ENCODE measurements at places on chromosomes 11 and 22.

- DNase-seq: no peak
These were observed 25.4 kb upstream of the MYO18B start for GRCh38 chr22:25716637-25717036.

GRCh38 chr11:85313741-85314140, 313.4 kb downstream of the DLG2 start:
- DNase-seq: no peak

- peak; percentile 9 for DNase-seq
These were observed 165.0 kb upstream of the MTNR1B start for GRCh38 chr11:92804388-92804966.

DNA sequence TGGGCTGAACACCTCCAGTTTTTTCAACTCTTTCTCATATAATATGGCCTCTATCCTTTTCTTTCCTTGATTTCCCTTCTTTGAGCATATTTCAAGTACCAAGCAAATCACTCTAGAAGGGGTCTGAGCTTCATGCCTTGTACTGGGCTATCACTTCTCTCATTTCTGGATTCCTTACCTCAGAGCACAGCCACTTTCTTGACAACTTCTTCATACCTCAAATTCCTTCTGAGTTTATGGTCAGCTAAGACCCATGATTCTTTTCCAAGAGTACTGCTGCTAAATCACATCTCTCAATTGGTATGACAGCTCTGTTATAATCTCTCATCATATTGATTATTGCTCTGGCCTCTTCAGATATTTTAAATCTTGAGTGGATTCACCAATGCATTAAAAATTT, 224.8 kb upstream of the ZBED5 start:
- DNase-seq: no peak

- peak; percentile 68 for DNase-seq
These were observed 816 bp upstream of the PLEKHA7 start for GRCh38 chr11:17014833-17015626.

GRCh38 chr11:69459848-69460539, 21.5 kb upstream of the LINC01488 start:
- DNase-seq: no peak

- DNase-seq: no peak
These were observed 11.7 kb downstream of the MIAT start for GRCh38 chr22:26669060-26669481.

- no peak for DNase-seq
These were observed 2.9 kb downstream of the C1QTNF5 start for GRCh38 chr11:119337581-119338317.

DNA sequence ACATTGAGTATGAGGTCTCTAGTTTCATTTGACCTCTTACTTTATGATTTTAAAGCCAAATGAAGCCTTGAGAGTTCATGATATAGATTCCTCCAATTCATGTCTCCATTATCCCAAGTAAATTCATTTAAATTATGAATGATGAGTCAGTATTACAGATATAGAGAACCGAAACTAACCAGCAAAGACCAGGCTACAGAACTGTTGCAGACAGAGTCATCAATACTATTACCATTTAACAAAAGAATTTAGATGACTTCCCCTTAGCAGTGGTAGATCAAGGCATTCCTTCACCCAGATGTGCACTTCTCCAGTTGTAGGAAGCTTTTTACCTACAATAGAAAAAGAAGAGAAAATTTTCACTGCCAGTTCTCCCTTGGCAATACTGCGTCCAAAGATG, 11.8 kb upstream of the CCDC89 start:
- no peak for DNase-seq

DNA sequence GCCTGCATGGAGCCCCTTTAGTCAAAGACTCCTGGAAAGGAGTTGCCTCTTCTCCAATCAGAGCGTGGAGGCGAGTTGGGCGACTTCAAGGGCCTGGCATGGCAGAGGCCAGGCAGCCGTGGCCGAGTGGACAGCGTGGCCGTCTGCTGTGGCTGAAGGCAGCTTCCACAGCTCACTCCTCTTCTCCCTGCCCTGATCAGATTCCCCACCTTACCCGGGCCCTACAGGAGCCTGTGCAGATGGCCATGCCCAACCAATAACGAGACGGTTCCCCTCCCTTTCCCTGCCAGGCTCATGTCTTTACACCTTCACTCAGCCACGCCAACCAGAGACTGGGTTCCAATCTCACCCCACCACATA, 20.0 kb upstream of the SLC22A12 start:
- DNase-seq: no peak

- DNase-seq: no peak
These were observed 71.5 kb downstream of the SIK3 start for GRCh38 chr11:117026593-117027330.

- peak; percentile 41 for DNase-seq
These were observed 1.4 kb upstream of the OSBPL5 start for GRCh38 chr11:3166268-3167142.

DNA sequence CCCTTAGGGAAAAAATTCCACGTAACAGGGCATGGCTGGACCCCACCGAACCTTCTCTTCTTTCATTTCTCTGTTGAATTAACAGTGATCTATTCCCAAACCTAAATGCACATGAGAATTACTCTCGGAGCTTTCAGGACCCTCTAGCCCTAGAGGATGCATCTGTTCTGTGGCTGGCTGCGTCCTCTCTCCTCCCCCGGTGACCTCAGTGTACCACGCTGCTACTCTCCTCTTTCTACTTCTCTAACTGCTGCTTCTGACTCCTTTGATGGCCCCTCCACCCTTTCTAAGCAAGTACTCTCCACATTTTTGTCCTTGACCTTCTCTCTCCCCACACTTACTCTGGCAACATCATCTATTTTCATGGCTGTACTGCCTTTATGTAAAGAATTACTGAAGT, 12.1 kb upstream of the APOA1 start:
- no peak for DNase-seq

- no peak for DNase-seq
These were observed 3.2 kb downstream of the CTSD start for GRCh38 chr11:1760351-1761109.

- DNase-seq: no peak
These were observed 25.0 kb downstream of the SWAP70 start for GRCh38 chr11:9688716-9689511.

DNA sequence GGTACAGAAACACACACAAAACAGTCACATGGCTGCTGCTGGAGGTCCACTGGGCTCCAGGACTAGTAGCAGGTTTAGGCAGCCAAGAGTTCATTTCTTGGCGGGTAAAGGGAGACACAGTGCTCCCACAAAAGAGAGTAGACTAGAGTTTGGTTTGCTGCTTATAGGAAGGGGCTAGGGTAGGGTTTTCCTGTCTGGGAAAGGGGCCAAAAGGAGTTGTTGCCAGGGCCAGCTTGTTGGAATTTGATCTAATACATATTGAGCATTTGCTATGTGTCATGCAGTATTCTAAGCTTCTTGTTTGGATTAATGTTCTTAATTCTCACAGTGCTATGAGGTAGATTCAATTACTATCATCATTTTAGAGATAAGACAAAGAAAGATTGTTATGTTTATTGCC, 195.1 kb upstream of the PLET1 start:
- DNase-seq: no peak

DNA sequence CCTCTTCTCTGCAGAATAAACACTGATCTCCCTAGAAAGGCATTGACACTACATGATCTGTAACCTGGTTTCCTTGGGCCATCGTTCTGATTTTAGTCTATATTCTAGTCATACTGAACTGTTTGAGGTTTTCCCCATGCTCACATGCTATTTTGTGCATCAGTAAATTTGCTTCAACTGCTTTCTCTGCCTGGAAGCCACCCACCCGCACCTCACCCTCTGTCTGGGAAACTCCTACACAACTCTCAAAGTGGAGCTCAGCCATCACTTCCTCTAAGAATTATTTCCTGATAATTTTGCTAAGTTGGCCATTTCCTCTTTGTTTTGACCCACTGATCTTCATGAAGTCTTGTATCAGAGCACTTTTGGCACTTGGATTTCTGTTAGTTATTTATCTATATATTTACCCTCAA, 36.1 kb downstream of the MMP20 start:
- DNase-seq: no peak

DNA sequence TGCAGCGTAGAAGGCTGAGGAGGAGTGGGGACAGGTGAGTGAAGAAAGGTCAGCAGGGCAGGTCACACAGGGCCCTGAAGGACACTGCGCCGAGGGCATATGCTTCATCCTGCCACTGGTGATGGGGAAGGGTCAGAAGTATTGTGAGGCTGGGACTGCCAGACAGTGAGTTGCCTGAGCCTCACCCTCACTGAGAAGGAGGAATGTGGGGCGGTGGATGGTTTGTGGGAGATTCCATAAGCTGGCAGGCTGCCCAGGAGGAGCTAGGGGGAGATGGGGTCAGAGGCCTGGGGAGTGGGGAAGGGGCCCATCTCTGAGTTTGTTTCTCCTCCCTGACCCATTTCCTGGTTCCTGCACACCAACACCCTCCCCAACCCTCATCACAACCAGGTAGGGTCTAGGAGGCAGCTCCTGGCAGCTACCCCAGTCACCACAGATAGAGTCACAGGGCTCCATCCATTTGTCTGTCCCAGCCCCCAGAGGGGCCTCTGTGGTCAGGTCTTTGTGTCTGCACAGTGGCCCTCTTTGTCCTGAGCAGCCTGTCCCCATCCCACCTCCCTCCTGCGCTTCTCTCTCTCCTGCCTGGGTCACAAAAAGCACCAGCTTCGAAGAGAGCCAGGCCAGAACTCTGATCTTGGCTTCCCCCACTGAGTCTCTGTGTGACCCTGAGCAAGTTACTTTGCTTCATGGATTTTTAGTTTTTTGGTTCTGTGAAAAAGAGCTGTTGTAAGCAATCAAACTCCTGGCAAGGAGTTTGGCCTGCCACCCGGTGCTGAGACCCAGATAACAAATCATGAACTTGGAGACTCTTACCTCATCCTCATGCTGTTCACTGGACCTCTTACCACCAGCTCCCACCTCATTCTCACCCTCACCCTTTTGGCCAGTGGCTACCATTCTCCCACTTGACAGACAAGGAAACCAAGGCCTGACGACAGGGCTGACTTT, 4.6 kb upstream of the P2RY2 start:
- no peak for DNase-seq

- no peak for DNase-seq
These were observed 7.8 kb downstream of the SLC5A1 start for GRCh38 chr22:32050678-32051515.

DNA sequence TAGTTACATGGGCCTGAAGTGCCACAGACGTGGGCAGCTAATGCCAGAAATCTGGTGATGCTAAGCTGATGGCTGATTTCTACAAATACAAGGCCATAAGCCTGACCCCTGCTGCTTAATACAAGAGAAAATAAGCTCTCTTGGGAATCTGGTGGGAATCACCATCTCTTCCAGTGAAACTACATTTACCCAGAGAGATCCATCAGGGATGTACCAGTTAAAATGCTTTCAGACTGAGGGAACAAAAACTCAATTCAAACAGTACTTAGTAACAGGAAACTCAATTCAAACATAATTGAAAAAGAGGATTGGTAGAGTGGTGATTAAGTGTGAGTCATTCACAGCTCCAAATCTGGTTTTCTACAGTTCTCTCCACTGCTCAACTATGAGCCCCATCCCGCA, 1.7 kb upstream of the CAVIN3 start:
- DNase-seq: no peak

All from NCI-H1105 (cell line).